ENCODE measurements at places on chromosomes 2 and 18.

GRCh38 chr2:217299590-217299989, 439.7 kb upstream of the TNP1 start:
- H3K27ac ChIP-seq, result no peak overlapping the region
- H3K4me1 ChIP-seq, result no peaks in the 10 kb centered on the region
- H3K27me3 ChIP-seq, result no peaks in the 10 kb centered on the region
- no peak overlapping the region for H3K4me3 ChIP-seq
- DNase-seq, result no peak
- no peaks in the 10 kb centered on the region for H3K36me3 ChIP-seq

DNA sequence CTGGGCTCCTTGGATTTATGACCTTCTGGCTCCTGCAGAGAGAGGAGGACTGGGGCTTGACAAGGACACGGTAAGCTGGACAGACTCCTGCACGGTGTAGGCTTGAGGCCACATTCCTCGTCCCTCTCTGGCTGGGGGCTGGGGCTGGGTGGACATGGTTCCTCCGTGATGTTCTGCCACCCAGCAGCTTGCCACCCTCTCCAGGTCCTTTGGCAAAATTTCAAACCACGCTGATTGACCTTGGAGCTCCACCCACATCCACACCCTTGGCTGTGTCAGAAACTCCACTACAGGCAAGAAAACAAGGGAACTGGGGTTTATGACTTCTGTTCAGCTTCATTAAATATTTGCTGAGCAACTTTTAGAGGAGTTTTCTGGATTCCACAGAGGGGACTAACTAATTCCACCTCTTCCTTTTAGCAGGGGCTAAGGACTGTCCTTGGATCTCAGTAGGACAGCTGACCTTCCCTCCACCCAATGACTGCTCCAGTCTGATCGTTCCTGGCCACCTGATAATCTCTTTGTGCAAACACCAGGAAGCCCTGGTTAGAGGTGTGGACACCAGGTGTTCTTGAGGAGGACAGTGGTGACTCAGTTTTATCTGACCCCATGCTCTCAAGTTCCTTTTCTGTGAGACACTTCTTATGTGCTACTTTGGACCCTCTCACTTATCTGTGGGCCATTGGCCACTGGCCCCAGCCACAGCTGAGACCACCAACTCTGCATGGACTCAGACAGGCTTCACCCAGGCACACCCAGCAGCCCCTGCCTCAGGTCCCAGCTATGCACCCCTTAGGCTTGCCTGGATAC, 29.3 kb downstream of the GPR55 start:
- H3K27ac ChIP-seq, result no peak overlapping the region
- DNase-seq, result peak; percentile 44
- H3K36me3 ChIP-seq, result no peaks in the 10 kb centered on the region
- H3K4me1 ChIP-seq, result no peaks in the 10 kb centered on the region
- no peak overlapping the region for H3K4me3 ChIP-seq

DNA sequence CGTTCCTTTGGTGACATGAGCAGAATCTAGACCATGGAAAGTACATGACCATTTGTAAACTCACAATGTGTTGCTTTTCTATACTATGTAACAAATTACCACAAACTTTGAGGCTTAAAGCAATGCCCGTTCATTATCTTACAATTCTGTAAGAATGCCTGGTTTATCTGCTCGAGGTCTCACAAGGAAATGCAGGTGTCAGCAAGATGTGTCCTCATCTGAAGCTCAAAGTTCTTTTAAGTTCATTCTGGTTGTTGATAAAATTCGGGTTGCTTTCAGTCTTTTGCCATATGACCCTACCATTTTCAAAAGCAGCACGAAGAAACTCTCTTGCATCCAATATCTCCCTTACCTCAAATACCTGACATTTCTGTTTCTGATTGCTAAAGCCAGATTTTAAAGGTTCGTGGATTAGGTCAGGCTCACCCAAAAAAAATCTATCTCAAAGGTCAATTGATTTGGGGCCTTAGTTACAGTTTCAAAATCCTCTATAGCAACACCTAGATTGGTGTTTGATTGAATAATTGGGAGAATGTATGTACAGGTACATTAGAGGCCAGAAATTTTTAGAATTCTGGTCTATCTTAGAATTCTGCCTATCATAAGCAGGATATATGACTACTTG, 125.9 kb downstream of the TMEM131 start:
- H3K27me3 ChIP-seq, result no peaks in the 10 kb centered on the region
- H3K4me3 ChIP-seq, result no peak overlapping the region
- no peak overlapping the region for H3K27ac ChIP-seq
- no peak for DNase-seq

DNA sequence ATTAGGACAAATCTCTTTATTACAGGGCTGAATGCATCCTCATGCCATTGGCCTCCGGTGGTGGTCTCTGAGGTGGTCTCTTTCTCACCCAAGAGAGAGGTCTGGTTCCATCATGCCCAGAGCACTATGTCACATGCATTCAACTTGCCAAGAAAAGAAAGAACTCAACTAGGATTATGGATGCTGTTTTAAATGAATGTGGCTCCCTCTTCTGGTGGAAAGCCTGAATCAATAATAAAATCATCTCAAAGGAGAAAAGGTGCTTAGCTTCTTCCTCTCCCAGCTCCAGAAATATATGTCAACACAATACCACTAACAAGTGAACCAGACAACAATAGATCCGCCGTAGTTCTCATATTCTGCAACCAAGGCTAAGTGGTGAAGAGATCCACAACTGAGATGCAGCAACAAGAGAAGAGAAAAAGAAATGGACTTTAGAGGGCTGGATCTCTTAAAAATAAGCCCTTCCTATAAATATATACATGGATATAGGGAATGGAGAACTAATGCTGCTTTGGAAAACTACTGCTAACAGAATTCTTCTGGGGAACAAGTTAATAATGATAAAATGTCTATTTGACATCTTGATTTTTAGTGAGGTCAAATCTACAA, 396.8 kb downstream of the NCKAP5 start:
- no peaks in the 10 kb centered on the region for H3K27me3 ChIP-seq
- H3K36me3 ChIP-seq, result no peaks in the 10 kb centered on the region
- no peak overlapping the region for H3K27ac ChIP-seq
- H3K4me3 ChIP-seq, result no peak overlapping the region
- no peak for DNase-seq

GRCh38 chr2:18047896-18048657, 169.6 kb downstream of the KCNS3 start:
- H3K36me3 ChIP-seq, result no peaks in the 10 kb centered on the region
- H3K27me3 ChIP-seq, result no peaks in the 10 kb centered on the region
- no peak overlapping the region for H3K4me3 ChIP-seq
- peaks cover 19% of the 10 kb centered on the region for H3K4me1 ChIP-seq
- H3K27ac ChIP-seq, result no peak overlapping the region

DNA sequence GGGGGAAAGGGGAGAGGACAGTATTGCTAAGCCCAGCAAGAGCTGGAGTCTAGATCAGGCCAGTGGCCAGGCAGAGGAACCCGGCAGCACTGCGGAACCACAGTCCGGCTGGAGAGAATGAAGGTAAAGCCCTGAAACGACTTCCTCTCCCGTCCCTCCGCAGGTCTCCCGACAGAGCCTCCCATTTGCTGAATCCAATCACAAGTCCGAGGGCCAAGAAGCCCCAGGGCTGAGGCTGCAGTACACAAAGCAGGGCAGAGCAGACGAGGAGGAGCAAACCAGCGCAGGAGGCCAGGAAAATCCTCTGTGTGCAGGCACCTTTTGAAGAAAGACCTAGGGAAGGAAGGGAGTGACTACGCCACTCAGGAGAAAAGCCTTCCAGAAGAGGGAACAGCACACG, 104.4 kb downstream of the OSBPL1A start:
- DNase-seq, result no peak
- H3K27me3 ChIP-seq, result no peaks in the 10 kb centered on the region
- no peaks in the 10 kb centered on the region for H3K4me1 ChIP-seq
- no peaks in the 10 kb centered on the region for H3K36me3 ChIP-seq
- H3K27ac ChIP-seq, result no peak overlapping the region

DNA sequence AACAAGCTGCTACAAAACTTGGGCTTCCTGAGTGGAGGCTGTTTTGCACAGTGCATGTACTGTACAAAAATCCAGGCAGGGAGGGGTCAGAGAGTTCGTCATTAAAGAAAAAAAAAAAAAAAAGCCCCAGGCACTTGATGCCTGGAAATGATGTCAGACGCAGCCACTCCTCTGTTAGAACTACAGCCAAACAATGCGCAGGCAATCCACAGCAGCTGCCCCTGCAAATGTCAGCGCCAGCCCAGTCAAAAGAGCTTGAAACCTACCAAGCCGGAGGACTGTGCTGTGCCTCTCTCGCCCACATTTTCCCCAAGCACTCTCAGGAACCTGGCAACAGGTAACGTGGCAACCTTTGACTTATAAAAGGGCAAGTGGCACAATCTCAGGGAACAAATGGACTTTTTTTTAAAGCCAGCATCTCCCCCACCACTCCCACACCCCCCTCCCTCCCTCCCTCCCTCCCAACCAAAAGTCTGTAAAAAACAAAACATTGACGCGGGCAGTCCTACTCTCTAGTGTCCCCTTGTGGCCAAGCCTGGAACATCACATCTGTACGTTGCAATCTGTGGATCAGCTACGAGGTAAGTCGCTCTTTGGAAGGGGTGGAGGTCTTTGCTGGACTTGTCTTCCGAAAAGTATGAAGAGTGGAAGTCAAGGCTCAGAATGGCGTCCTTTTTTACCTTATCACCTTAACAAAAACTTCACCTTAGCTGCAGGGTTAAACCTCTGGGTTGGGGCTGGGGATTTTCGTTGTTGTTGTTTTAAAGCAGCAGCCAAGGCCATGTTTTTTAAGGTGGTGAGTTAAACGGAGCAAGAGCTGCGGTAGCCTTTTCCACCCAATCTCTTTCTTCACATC, 144.2 kb downstream of the TGIF1 start:
- no peaks in the 10 kb centered on the region for H3K27me3 ChIP-seq
- H3K27ac ChIP-seq, result peak overlapping the region; percentile 94
- H3K4me1 ChIP-seq, result peaks cover 47% of the 10 kb centered on the region
- peak overlapping the region; percentile 53 for H3K4me3 ChIP-seq

GRCh38 chr2:150142561-150142960, 344.9 kb downstream of the RND3 start:
- peaks cover 7% of the 10 kb centered on the region for H3K4me1 ChIP-seq
- no peak overlapping the region for H3K27ac ChIP-seq
- no peaks in the 10 kb centered on the region for H3K27me3 ChIP-seq

DNA sequence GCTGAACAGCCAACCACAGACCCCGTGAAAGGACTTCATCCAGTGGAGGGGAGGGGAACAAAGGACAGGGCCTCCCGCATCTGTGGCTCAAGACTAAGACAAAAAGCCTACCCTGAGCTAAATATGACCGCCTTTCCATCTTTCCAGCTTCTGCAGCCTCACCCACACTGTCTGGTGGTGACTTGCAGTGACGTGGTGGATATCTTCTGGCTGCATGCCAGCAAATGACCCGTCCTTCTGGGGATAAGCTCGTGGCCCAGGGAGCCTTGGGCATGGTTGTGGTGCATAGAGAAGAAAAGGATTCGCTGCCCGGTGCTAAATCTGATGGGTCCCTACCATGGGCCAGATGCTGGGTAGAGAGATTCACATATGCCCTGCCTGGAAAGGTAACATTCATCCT, 8.7 kb upstream of the NGEF start:
- H3K27ac ChIP-seq, result no peak overlapping the region
- H3K4me1 ChIP-seq, result no peaks in the 10 kb centered on the region
- no peak overlapping the region for H3K4me3 ChIP-seq
- H3K36me3 ChIP-seq, result no peaks in the 10 kb centered on the region
- no peak for DNase-seq
- no peaks in the 10 kb centered on the region for H3K27me3 ChIP-seq

DNA sequence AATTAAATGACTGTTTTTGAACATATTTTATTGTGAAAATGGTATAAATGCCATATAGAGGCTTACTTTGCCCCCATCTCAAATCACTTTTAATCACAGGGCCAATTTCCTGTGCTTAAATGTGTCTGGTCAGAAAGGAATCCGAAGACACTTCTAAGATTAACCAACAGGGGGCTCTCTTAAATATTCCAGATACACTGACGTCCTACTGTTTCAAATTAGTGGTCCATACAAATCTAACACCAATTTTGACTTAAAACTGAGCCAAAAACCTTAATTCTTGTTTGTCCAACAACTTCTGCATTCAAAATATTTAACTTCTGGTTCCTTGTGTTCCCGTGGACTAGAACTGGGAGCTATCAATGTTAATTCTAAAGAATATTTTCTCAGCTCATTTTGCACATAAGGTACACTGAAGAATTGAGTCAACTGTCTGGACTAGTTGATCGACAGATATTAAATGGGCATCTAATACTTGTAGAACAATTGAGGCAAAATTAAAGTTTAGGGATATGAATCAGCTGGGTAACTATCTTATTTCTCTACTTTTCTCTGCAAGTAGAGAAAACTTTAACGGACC, 557.5 kb downstream of the ARHGAP15 start:
- no peak overlapping the region for H3K4me3 ChIP-seq
- H3K27me3 ChIP-seq, result no peaks in the 10 kb centered on the region
- no peak overlapping the region for H3K27ac ChIP-seq
- DNase-seq, result no peak
- no peaks in the 10 kb centered on the region for H3K36me3 ChIP-seq

DNA sequence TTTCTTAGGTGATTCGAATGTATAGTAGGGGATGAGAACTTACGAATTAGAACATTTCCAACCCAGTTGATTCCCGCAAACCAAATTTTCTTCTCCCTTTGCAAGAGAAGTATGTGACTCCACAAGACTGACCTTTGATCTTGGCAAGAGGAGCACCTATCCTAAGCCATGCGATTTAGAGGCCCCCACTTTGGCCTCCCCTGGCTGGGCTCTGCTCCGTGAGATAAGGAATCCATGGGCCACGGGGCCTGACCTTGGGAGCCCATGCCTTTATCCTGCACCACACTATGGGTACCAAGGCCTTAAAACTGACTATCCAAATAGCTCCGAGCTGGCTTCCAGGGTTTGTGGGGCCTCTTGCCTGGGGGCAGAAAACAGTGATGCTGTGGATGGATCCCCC, 135.8 kb downstream of the LRRTM1 start:
- H3K27ac ChIP-seq, result no peak overlapping the region
- DNase-seq, result no peak
- H3K4me3 ChIP-seq, result no peak overlapping the region
- no peaks in the 10 kb centered on the region for H3K36me3 ChIP-seq
- no peaks in the 10 kb centered on the region for H3K27me3 ChIP-seq
- no peaks in the 10 kb centered on the region for H3K4me1 ChIP-seq

GRCh38 chr2:205482399-205483081, 199.8 kb upstream of the NRP2 start:
- H3K4me3 ChIP-seq, result no peak overlapping the region
- H3K36me3 ChIP-seq, result no peaks in the 10 kb centered on the region
- H3K4me1 ChIP-seq, result peaks cover 8% of the 10 kb centered on the region
- DNase-seq, result no peak

DNA sequence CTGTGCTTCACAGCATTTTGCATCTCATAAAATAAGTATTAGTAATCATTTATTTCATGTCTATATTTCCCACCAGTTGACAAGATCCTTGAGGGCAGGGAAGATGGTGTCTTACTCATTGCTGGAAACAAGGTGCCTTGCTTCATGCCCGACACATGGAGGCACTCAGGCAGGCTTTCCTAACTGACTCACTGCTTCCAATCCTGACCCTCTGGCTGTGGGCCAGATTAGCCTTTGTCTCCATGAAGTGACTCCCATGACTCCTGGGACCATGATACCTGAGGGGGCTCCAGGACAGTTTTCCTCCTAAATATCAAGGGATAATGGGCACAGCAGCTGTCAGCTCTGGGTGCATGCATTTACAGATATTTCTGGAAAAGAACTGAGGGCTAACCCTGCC, 275.1 kb downstream of the AGPS start:
- H3K27me3 ChIP-seq, result no peaks in the 10 kb centered on the region
- H3K27ac ChIP-seq, result no peak overlapping the region
- no peaks in the 10 kb centered on the region for H3K36me3 ChIP-seq
- H3K4me3 ChIP-seq, result no peak overlapping the region
- no peaks in the 10 kb centered on the region for H3K4me1 ChIP-seq
- no peak for DNase-seq

- no peak for DNase-seq
- H3K4me3 ChIP-seq, result no peak overlapping the region
- H3K27me3 ChIP-seq, result no peaks in the 10 kb centered on the region
- no peak overlapping the region for H3K27ac ChIP-seq
- no peaks in the 10 kb centered on the region for H3K36me3 ChIP-seq
Measured at GRCh38 chr2:165425556-165425955, 43.9 kb upstream of the CSRNP3 start.
